ENCODE measurements at places on chromosomes 2 and 18. TPM values are rescaled to one million over a fixed set of nuclear protein-coding genes. Genes with fewer than 3 reads are reported as not detected.

- DNase-seq = no peak
These were observed 37.5 kb downstream of the SNED1 start for GRCh38 chr2:241035818-241036396.

DNA sequence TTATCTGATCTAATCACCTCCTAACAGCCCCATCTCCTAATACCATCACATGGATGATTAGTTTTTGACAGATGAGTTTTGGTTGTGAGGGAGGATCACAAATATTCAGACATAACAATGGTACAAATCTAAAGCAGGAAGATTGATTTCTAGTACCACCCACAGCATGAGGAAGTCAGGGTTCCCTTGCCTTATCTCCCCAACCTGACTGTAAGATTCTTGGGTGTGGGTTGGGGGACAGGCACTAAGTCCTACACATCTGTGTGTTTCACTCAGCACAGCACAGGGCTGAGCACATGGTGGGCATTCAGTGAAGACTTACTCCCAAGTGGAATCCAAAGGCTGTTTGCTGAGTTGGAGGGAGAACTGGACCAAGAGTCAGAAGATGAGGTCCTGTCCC is 93.8 kb upstream of the CXCR4 start:
- no peak for DNase-seq

GRCh38 chr2:12950957-12951656 is 234.4 kb downstream of the TRIB2 start:
- no peak for DNase-seq

- no peak for DNase-seq
These were observed 40.0 kb upstream of the RNU4ATAC start for GRCh38 chr2:121490584-121491133.

DNA sequence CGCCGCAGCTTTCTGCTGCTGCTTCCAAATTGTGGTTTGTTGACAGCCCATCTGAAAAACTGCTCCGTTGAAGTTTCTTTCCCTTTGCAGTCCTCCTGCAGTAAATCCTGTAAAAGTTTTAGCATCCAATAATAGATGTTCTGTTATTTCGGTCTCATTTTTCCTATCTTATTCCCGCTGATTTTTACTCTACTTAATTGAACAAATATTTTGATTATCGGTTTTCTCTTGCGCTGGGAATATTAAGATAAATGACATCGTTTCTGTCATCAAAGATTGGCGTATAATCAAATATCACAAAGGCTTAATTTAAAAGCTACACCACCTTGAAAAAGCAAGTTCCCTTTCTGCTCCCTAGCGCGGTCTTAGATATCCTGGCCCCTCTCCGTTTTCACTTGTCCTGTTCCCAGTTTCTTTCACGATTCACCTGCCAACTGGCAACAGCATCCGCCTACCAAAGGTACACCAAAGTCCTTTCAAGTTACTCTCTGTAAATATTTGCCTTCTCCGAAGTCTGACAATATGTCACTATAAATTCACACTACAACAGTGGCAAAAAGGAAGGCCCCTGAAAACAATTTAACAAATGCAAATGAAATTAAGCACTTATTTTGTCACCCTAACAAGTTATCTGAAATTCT is 1.0 kb upstream of the STRN start:
- no peak for DNase-seq

DNA sequence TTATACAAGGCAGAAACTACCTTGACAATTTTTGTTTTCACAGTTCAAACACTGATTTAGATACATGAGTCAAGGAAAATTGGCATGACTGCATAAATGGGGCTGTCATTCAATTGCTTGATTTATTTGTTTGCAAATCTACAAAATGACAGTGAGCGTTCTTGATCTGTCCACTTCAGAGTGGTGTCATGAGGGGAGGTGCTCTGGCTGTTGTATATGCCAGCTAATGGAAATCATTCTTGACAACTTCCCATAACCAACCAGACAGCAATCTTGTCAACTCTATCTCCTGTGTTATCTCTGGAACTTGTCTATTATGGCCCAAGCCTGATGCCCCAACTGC is 120.6 kb upstream of the UGP2 start:
- no peak for DNase-seq

DNA sequence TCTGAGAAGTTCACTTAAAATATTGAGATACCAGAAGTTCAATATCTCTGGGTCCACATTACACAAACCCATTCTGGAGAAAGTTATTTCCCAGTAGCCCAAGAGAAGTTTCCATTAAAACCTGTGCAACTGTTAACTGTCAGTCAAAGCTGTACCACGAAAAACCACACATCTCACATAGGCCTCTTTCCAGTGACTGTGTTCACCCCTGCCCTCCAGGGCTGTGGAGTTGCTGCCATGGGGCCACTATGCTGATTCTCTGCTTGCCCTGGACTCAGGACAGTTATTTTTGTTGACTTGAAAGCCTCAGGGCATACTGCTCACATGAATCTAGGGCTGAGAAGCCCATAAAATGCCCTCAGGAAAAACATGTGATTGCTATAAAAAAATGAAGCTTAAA is 153.8 kb downstream of the PIEZO2 start:
- no peak for DNase-seq

DNA sequence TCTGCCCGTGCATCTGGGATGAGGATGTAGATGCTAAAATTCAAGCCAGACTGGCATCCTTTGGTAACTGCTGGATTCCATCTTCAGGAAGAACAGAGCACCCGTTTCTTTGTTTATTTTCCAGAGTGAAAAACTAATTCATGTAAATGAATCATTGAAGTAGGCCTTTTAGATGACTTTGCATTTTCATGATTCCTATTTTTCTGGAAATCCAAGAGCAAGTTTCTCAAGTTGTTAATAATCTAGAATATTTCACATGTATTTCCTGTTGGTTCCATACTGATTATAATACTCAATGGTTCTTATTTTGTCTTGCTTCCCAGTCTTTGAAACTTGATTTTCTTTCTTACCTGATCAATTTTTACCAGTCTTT is 328.4 kb downstream of the LPIN1 start:
- no peak for DNase-seq

DNA sequence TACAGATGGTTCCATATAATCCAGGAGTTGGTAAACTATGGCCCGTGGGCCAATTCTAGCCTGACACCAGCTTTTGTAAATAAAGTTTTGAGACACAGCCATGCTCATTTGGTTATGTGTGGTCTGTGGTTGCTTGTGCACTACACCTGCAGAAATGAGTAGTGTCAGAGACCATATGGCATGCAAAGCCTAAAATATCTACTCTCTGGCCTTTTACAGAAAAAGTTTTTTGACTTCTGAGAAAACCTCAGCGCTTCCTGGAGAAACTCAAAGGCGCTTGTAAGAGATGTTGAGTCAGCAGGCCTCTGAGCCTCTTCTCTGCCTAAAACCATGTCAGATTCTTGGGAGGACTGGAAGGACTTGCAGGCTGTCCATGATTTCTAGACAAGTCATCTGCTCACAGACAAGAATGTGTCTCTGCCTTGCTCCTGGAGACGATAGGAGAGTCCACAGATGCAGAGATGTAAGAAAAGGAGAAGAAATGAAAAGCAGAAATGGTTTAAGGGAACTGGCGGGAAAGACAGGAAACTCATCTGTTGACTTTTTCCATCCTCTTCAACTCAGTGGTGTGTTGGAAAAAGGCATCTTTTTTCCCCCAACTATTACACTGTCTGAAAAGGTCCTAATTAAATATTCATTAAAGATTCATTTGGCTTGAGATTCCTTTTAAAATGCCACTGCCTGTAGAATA is 5.2 kb downstream of the TTC39C start:
- DNase-seq = no peak

GRCh38 chr18:47247416-47248114 is 3.9 kb downstream of the SKOR2 start:
- DNase-seq = no peak

- no peak for DNase-seq
These were observed 19.1 kb downstream of the CAPG start for GRCh38 chr2:85390941-85391669.

DNA sequence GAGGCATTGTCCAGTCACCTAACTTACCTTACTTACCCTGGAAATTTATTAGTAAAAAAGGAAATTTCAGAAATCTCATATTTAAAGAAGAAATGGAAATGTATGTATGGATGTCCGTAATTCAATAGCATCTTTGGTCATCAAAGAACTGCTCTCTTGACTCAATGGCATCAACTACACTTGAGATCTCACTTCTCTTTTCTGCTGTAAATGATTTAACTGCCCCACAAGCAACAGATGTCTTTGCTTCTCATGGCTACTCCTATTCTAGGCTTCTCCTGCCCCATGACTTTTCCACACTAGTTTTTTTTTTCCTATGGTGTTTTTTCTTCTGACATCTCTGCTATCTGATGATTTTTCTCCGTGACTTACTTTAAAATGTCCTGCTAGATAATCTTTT is 34.0 kb upstream of the ERMN start:
- no peak for DNase-seq

DNA sequence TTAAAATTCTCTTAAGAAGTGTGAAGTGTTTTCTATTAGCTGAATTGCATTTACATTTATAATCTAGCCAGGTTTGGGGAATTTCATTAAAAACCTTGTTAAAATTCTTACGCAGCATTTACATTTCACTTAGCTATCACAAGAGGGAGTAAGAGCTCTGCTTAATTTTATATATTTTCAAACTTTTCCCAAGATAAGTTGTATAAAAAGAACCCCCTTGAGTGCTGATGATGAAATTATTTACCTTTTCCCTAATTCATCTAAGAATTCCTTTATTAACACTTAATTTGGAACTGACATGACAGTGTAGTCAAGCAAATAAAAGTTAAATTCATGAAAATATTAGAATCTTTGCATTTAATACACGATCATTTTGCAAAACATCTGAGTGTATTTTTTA is 54.2 kb upstream of the ZSWIM2 start:
- DNase-seq = no peak

- no peak for DNase-seq
These were observed 235.2 kb downstream of the LNPK start for GRCh38 chr2:175766880-175767279.

- DNase-seq = no peak
These were observed 214.2 kb downstream of the DYSF start for GRCh38 chr2:71667256-71668182.

DNA sequence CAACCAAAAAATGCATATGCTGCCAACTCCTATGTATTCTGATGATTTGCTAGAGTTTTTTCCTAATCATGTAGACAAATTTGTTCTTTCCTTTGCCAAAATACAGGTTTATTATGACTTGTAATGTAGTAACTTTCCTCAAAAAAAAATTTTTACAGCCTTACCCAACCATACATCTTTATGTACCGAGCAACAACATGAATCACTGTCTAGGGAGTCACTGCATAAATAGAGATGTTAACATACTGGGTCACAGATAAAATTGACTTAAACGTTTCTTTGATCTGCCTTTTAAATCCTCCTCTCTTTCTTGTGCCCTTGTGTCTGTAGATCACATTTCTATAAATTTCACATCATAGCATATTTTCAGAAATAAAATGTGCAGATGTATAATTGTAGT is 143.6 kb downstream of the MBD2 start:
- peak; percentile 18 for DNase-seq

GRCh38 chr2:79086255-79086654 is 1.5 kb downstream of the REG1B start:
- no peak for DNase-seq

GRCh38 chr2:30662268-30663131 is 144.7 kb downstream of the CAPN13 start:
- DNase-seq = no peak

DNA sequence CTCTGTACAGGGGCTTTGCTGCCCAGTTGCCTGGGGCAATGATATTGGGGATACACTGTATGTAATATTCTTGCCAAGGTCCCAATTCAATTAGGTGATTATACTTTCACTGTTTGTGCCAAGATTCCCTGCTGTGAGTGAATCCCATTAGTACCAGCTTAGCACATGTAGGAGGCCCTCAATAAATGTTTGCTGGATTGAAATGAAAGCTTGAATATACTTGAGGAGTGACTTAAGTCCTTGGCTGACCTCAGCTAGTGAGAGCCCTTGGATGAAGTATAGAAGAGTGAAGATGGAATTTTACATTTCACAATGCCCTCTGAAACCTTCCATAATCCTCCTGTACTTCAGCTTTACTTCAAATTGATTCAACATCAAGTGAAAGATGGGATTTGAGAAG is 102.9 kb downstream of the GATA6 start:
- no peak for DNase-seq

DNA sequence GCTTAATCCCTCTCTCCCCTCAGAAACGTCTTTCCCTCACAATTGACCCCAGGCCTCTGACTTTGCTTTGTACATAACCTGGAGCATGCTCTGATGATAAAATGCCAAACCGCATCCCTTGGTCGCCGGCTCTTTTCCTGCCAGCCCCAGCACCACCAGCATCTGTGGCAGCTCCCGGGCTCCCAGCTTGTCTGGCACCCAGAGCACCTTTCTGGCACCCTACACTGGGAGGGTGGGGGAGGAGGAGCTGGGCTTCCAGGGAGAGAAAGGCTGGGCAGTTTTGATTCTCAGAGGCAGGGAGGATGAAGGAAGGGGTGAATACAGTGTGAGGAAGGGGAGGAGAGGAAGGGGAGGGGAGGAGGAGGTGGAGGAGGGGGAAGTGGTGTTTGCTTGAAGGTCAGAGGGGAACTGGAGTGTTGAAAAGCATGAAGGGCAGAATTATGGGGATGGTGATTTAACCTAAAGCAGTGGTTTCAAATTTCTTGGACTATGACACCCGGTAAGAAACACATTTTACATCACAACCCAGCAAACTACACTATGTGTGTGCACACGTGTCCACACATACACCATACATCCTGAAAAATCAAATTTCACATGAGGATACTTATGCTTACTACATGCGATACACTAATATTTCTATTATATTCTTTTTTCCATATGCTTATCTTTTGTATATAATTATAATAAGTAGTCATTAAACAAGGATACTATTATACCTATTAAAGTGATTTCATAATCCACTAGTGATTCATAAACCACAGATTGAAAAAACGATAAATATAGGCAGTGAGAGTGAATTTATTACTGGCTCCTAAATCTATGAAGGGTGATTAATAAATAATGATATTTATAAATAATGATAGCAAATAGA is 30.0 kb upstream of the IGFBP2 start:
- no peak for DNase-seq

DNA sequence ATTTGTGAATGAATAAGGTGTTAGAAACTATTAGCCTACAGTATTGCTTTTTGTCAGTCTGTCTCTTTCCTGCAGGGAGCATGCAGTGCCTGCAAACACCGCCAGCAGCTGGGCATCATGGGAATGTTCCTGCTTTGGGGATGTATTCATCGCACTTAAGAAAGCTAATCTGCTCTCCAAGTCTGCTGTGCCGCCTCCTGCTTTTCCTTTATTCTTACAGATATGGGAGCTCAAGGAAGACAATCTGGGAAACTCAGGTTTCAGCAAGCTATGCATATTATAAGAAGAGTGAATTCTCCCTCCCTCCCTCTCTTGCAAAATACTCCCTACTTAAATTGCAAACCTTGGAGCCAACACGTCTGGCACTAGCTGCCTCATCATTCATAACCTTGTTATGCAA is 479.2 kb upstream of the ACVR2A start:
- DNase-seq = no peak

GRCh38 chr2:101820519-101820918 is 123.0 kb downstream of the MAP4K4 start:
- DNase-seq = no peak

POMC gene
- 1.5 TPM for total RNA-seq

SRD5A2 gene
- total RNA-seq = 16.2 TPM

TIGD1 gene
- total RNA-seq = 4.9 TPM

RGPD4 gene
- 0.05 TPM for total RNA-seq

UGT1A6 gene
- total RNA-seq = 17.6 TPM

VSNL1 gene
- 1.7 TPM for total RNA-seq

Data from urinary bladder (tissue), 4 donors.